ENCODE measurements at places on chromosomes 4 and X. TPM values are rescaled to one million over a fixed set of nuclear protein-coding genes. Genes with fewer than 3 reads are reported as not detected.

- no peak for DNase-seq
Observed at GRCh38 chr4:2501034-2501594, 32.2 kb downstream of the RNF4 start.

DNA sequence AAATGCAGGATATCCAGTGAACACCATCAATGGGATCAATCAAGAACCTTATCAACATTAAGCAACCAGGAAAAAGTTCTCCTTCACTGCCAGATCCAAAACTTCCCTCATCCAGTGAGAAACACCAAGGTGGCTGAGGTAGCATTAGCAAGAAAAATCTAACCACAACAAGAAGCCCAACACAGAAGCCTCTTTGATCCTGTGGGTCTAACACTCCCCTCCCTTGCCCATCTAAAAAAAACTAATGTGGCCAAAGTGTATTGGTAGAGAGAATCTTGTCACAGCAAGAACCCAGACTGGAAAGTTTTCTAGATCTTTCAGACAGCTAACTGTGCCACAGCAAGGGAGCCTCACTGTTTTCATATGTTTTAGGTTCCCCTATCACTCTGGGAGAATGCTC lies 558.0 kb downstream of the STPG2 start:
- no peak for DNase-seq

GRCh38 chrX:42616981-42617380 lies 161.0 kb downstream of the PPP1R2C start:
- DNase-seq: no peak

DNA sequence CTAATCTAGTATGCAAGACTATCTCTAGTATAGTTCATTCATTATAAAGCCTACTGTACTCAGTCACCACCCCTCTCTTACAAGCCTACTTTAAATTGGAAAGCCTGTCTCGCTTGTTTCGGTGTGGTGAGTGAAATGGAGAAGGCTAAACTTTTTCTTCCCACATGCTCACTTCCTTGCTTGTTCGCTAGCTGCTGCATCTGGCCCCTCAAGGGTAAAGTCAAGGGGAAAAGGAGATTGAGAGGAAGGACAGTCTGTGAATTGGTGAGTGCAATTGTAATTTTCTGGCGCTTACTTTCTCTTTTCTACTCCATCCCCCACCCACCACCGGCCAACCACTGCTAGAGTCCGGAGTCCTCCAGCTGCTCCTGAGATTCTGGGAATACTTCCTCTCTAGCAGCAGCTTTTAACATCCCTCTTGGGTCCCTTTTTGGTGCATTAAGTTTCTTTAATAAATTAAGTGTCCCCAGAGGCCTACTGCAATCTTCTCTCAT lies 12.1 kb upstream of the ARAP2 start:
- DNase-seq: no peak

GRCh38 chr4:89256203-89256800 lies 51.3 kb downstream of the GPRIN3 start:
- DNase-seq: no peak

- no peak for DNase-seq
Observed at GRCh38 chrX:34341814-34342213, 209.7 kb upstream of the FAM47A start.

GRCh38 chrX:45758319-45758718 lies 557.6 kb upstream of the DIPK2B start:
- peak; percentile 84 for DNase-seq

DNA sequence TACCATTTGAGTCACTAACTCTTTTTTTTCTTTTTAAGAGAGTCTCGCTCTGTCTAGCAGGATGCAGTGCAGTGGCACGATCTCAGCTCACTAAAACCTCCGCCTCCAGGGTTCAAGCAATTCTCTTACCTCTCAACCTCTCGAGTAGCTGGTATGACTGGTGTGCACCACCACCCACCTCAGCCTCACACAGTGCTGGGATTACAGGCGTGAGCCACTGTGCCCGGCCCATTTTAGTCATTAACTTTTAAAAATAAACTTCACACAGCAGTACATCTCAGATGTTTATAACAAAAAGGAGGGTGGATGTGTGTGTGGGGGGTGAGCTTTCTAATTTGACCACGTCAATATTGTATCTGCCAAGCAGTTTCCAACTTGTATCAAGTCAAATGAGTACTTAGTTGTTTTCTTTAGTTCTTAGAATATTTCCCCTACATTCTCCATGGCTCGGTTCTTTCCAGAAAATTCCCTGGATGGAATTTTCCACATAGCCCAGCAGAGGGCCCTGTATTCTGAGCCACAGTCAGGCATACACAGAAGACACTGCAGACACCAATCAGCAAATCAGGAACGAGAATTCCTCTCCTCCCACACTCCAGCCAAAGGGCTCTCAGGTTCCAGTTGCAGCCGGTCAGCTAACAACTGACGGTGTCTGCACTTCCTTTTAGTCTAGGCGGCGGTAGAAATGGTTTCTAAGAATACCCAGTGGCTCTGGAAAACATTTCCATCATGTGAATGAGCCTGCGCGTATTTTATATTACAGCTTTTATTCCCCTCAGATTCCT lies 20.1 kb upstream of the ARAF start:
- DNase-seq: peak; percentile 93

- peak; percentile 94 for DNase-seq
Observed at GRCh38 chrX:100648458-100649417, 4.7 kb downstream of the SRPX2 start.

DNA sequence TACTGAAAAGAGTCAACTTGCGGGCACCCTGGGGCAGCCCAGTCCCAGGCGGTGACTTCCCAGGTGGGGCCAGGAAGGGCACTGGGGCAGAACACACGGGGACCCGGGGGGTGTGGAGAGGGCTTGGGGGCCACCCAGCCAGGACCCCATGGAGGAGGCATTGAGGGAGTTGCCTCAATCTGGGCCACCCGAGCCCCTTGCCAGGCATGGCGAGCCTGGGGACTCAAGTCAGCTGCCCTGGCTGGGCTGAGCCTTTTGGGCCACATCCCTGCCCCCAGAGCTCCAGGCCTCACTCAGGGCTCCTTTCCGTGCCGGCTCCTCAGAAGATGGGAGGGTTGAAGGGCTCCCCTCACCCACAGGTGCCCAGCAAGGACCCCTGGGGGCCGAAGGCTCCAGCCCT lies 6.6 kb upstream of the CPLX1 start:
- DNase-seq: no peak

DNA sequence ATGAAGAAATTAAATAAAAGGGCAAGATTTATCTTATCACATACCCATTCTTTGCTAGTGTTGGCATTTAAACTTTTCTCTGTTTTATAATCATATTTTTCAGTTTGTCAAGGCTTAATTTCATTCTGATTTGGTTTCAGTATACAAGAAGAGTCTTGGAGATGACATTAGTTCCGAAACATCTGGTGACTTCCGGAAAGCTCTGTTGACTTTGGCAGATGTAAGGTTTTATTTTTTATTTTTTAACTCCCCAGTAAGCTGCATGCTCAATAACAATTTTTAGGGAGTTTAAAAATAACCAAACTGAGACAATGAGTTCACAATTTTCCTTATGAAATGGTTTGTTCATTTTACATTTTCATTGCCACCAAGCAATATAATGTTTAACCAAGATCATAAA lies 39.8 kb downstream of the ANXA3 start:
- no peak for DNase-seq

DNA sequence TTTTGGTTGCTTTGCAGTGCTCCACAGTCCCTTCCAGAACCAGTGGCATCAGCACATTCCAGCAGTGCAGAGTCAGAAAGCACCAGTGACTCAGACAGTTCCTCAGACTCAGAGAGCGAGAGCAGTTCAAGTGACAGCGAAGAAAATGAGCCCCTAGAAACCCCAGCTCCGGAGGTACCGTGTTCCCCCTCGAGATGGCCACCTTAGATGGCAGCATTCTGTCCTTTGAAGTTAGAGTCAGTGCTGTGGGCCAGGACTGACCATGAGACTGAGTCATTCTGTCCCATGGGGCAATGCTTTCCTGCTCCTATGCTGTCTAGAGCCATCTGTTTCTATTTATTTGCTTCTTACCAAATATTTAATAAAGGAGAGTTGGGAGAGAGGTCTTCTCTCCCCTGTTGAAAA lies 112.3 kb downstream of the KLHL8 start:
- peak; percentile 77 for DNase-seq

GRCh38 chrX:31572360-31572759 lies 500.5 kb upstream of the FTHL17 start:
- no peak for DNase-seq

DNA sequence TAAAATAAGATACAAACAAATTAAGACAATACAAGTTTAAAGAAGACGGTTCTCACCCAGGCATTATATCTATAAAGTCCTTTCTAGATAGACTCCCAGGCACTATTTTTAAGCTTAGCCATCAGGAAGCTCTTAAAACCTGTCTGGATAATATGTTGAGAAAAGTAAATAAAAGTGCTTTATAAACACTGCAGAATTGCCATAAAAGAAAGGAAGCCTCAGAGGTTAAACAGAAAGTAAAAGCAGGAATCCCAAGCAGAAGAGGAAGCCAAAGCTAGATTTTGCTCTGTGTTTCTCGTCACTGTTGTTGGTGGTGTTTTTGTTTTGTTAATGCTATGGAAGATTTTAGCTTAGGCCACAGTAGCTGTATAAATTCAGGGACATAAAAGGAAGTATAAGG lies 1267.3 kb downstream of the PCDH19 start:
- DNase-seq: no peak

GRCh38 chr4:129578336-129578735 lies 482.4 kb downstream of the C4orf33 start:
- no peak for DNase-seq

DNA sequence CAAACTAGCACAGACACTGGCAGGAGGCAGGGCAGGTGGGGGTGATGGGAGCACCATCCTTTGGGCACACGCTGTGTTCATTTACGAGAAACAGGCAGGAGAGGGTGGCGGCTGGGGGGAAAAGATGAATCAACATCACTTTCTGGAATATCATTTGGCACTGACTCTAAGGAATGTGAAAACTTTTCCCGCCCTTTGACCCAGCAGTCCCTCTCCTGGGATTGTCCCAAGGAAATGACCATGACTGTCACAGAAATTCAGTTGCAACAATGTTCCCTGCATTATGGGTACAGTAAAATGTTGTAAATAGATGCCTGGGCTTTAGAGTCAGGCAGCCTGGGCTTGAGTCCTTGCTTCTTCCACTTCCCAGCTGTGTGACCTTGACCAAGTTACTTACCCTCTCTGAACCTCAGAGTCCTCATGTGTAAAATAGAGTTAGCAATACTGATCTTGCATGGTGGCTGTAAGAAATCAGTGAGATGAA lies 58.6 kb downstream of the ABLIM2 start:
- peak; percentile 8 for DNase-seq

DNA sequence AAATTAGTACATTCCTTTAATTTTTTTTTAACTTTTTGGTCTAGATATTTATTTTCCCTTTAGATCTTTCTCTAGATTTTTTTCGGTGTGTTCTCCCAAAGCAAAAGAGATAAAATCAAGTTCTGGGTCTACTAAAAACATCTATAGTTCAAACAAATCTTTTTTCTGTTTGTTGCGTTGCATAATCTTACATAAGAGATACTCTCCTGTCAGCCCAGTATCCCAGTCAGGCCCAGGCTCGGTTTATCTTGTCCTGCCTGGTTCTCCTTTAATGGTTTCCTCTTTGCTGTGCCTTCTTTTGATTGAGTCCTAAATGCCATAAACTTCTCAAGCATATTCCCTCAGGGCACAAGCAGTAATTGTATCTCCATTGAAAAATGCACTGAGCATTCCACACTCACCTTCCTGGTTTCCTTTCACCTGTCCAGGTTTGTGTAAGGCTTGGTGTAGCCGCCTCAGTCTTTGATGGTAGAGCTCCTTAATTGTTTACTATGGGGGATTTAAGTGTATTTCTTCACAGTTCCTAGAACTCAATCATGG lies 104.9 kb downstream of the TMEM131L start:
- no peak for DNase-seq

DNA sequence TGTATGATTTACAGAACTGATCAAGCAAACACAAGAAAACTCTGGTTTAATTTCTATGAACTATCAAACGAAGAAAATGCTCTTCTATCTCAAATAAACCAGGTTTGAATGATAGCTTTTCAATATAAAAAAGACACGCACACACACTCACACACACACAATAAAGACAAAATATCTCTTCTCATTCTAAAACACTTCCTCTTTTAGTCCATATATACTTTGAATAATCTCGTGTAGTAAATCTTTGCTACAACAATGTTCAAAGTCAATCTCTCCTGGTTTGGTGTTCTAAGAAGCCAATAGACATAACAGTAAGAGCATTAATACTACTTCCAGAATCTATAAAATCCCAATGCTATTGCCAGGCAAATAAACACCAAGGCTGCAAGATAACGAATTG lies 13.3 kb downstream of the CXCL2 start:
- DNase-seq: no peak

DNA sequence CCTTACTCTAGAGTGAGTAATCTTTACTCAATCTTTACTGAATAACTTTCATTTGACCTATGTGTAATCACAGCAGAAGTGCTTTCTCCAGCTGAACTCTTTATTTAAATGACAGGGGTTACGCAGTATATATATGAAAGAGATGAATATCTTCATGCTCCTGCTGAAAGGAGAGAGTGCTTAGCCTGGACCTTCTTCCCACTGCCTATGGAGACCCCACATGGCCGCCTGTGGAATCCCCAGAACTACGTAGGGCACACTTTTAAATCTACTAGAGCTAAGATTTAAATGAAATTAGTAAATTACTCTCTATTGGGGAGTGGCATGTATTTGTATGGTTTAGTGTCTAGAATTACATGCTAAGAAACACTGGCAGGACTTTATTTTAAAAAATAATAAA lies 391.2 kb downstream of the ANKRD50 start:
- DNase-seq: peak; percentile 9

- DNase-seq: peak; percentile 8
Observed at GRCh38 chr4:72352711-72353110, 216.3 kb downstream of the ADAMTS3 start.

Gene AP1S2
- total RNA-seq: 39.7 TPM

Gene ZNF330
- total RNA-seq: 25.8 TPM

Gene TRPC5OS
- total RNA-seq: not detected

Gene TIMM17B
- total RNA-seq: 39.3 TPM

Gene PASD1
- total RNA-seq: not detected

Gene HPSE
- 0.43 TPM for total RNA-seq

Gene SMARCA1
- total RNA-seq: 64.7 TPM

Gene TLL1
- 19.0 TPM for total RNA-seq

Gene LDB2
- 24.2 TPM for total RNA-seq

Gene FGFRL1
- total RNA-seq: 8.6 TPM

Gene PPP1R3F
- 5.6 TPM for total RNA-seq

Gene SRPX
- total RNA-seq: 35.4 TPM

Gene DMD
- 29.0 TPM for total RNA-seq

Gene NCAPG
- 32.8 TPM for total RNA-seq

Gene TMSB15C
- 5.2 TPM for total RNA-seq

Gene GRK4
- total RNA-seq: 6.4 TPM

Gene HTRA3
- 1.3 TPM for total RNA-seq

All from fibroblast of villous mesenchyme (primary cell).